GM12878 (cell line): ENCODE measurements at places on chromosomes 1 and 21.
A peak's percentile ranks its signal among the peaks of the same experiment; 100 is the strongest.

GRCh38 chr1:23588749-23589548 lies 29.6 kb upstream of the ID3 start:
- no peak for DNase-seq

- no peak for DNase-seq
Measured at GRCh38 chr1:177907000-177907399, 62.9 kb downstream of the SEC16B start.

DNA sequence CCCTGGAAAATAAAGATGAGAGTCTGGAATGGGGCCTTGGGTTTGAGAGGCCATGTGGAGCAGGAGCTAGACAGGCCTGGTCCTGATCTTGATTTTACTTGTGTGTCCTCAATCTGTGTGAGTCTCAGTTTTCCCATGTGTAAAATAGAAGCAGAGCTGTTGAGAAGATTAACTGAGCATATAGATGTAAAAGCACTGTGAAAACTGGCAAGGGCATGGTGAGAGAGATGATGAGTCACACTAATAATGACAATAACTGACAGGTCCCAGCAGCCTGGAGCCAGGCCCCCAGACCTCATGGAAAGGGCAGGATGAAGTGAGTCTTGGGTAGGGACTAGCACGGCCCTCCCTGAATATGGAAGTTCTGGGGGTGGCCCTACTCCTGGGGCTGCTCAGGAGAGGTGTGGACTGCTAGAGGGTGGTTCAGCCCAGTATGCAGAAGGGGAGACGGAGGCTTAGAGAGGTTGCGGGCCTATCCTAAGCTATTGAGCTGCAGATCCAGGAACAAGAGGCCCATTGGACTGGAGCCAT lies 2.8 kb upstream of the AHDC1 start:
- no peak for DNase-seq

DNA sequence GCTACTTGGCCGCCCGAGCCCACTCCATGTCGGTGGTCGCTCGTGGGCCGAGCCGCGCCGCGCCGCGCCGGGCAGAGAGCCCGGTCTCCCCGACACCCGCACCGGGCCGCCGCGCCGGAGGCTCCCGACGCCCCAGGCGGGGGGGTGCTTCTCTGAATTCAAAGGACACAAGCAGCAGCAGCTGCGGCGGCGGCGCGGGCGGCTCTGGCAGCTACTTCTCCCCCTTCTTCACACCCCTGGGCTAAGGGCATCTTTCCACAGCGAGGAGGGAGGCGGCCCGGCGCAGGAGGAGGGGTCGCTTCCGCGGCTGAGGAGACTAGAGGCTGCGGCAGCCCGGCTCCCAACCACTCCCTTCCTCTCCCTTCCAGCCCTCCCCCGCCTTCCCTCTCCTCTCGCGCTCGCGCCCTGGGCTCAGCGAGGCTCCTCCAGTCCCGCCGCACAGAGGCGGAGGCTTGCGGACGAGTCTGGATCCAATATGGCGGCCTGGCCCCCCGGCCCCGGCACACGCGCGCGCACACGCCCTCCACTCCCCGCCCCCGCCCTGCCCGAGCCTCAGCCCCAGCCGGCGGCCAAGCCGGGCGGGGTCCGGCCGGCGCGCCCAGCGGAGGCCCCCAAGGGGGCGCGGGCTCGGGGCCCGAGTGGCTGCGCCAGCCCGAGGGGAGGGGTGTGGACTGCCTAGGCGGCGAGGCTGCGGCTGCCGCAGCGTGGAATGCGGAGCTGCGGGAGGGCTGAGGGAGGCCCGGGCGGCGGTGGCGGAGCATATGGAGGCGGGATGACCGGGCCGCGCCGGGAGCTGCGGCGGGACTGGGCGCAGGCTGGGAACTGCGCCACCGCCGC lies at the start of gene CDC42BPA:
Gene CDC42BPA, minus strand, starts transcription at position 477 of the 837 bp plus-strand sequence. CDS start 1,310 bp downstream, outside the sequence.
- no peak for DNase-seq

DNA sequence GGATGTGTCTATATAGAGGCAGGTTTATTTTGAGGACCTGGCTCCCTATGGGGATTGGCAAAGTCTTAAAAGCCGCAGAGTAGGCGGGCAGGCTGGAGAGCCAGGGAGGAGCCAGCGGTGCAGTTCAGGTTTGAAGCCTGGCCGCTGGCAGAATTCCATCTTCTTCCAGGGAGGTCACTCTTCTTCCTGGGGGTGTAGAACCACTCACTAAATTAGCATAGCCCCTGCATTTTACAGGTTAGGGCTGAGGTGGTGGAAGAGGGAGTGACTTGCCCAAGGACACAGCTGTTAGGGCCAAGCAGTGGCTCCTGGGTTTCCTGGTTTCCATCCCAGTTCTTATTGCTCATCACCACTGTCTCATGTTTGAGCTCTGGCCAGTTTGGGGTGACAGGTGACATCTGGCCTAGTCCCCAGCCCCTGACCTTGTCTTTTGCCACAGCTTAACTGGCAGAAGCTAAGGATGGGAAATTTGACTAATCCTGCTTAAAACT lies 1.4 kb downstream of the PINK1 start:
- no peak for DNase-seq

GRCh38 chr1:156126630-156127534 lies 12.4 kb downstream of the LMNA start:
- peak; percentile 86 for DNase-seq

- DNase-seq: no peak
Measured at GRCh38 chr1:242147096-242147976, 148.4 kb upstream of the MAP1LC3C start.

GRCh38 chr21:34500191-34500590 lies 11.8 kb downstream of the KCNE1 start:
- DNase-seq: no peak

GRCh38 chr1:202961220-202961880 lies 3.2 kb upstream of the ADIPOR1 start:
- no peak for DNase-seq

DNA sequence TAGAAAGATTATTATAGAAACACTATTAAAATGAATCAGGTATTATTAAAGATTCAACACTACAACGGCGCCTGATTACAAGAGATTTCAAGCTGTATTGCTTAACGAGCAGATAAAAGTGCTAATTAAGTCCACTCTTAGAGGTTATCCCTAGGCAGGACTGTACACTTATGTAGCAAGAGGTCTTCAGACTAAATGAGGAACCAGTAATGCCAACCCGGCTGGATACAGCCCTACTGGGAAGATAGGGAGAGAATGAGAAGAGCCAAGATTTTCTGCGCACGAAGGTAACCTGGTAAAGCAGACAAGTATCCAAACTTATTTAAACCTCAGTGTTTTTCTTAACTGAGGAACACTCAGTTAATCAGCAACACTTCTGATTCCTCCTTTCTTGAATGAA lies 115.7 kb upstream of the HIVEP3 start:
- no peak for DNase-seq

- DNase-seq: no peak
Measured at GRCh38 chr1:87220993-87221392, 107.7 kb upstream of the LMO4 start.
